ENCODE measurements at places on chromosomes 3 and 15.

GRCh38 chr3:58572013-58572633 is 5.1 kb downstream of the FAM107A start:
- DNase-seq = no peak

GRCh38 chr3:20405744-20406143 is 219.7 kb upstream of the SGO1 start:
- no peak for DNase-seq

- DNase-seq = no peak
Measured at GRCh38 chr3:22990291-22991200, 212.6 kb upstream of the UBE2E2 start.

GRCh38 chr3:151145713-151146070 is 57.3 kb downstream of the GPR171 start:
- no peak for DNase-seq

- no peak for DNase-seq
Measured at GRCh38 chr3:15460891-15461531, 33.6 kb downstream of the EAF1 start.

GRCh38 chr3:173796890-173797289 is 399.3 kb downstream of the NLGN1 start:
- DNase-seq = no peak

- no peak for DNase-seq
Measured at GRCh38 chr3:129794311-129795185, 99.0 kb downstream of the TMCC1 start.

GRCh38 chr15:69457304-69458280 is 5.0 kb downstream of the RPLP1 start:
- no peak for DNase-seq

- no peak for DNase-seq
Measured at GRCh38 chr3:100613721-100614390, 4.5 kb downstream of the ADGRG7 start.

DNA sequence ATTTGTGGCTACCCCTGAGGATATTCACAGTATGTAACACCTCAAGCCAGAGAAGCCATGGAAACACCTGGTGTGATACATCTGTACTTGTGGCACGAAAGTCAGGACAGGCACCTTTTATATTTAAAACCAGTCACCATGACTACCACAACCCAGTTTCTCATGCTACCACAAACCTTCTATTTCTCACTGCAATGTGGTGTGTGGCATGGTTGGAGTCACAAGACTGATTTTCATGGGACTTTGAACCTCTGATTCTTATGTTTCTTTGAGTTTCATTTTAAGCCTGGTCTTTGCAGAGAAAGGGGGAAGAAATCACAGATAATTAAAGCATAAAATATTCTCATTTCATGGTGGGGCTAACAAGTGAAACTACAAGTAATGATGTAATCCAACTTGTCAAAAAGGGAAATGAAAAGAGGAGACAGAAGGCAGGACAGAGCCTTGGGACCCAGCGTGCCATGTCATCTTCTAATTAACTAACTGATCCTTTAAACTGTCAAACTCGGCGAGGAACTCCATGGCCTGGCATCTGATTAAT is 175.9 kb downstream of the PDZRN3 start:
- DNase-seq = no peak

- no peak for DNase-seq
Measured at GRCh38 chr3:47617086-47618010, 38.7 kb upstream of the CSPG5 start.

All from stimulated activated CD8-positive, alpha-beta memory T cell treated with anti-CD3 and anti-CD28 coated beads, Interleukin-4, amount 100 ng/mL, for 1 hour (primary cell).